ENCODE measurements at places on chromosomes 6 and 20. TPM values are rescaled to one million over a fixed set of nuclear protein-coding genes. Genes with fewer than 3 reads are reported as not detected.
A peak's percentile ranks its signal among the peaks of the same experiment; 100 is the strongest.

DNA sequence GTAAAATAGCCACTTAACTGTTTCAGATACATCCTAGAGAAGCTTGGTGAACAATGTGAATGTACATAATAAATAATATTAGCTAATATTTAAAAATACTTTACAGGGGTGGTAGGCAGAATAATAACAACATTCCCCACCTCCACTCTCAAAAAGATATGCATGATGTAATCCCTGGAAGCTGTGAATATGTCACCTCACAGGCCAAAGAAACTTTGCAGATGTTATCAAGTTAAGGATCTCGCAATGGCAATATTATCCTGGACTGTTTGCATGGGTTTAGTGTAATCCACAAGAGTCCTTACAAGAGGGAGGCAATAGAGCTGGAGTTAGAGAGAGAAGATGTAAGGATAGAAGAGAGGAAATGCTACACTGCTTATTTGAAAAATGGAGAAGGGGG lies 7.0 kb upstream of the PTPRK start:
- peak; percentile 19 for DNase-seq

Gene MCCD1
- total RNA-seq = not detected

DNA sequence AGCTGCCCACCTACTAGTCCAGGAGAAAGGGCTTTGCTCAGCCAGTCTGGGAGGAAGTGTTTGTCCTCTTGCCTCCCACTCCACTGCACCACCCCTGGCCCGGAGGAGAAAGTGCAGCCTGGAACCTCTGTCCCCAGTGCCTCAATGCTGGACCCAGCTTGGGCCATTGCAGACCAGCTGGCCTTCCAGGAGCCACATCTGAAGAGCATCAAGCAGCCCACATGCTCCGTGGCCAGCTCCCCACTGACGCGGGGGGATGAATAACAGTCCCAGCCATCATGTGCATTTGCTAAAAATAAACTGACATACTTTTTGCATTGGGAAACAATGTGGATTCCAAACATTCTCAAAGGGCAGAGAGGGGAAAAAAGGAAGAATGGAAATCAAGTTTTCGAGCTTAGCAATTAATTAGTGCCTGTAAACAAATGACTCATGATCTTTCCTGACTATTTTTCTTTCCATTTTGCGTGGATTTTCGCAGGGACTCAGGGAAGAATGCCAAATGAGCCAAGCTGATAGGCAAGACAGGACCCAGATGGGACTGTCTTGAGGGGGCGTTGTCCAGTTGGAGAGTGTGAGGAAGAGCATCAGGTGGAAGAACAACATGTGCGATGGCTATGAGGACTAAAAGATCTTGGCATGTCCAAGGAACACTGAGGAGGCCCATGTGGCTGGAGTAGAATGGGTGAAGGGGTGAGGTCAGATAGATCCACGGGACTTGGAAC lies 34.1 kb downstream of the CEBPB start:
- peak; percentile 47 for DNase-seq

GRCh38 chr6:7677229-7677628 lies 48.7 kb upstream of the BMP6 start:
- no peak for DNase-seq

Gene CCR6
- total RNA-seq = not detected

- DNase-seq = peak; percentile 33
These were observed 108.1 kb downstream of the BCKDHB start for GRCh38 chr6:80214436-80215022.

Gene CEP43
- total RNA-seq = 37.0 TPM

GRCh38 chr20:58112017-58112781 lies 116.3 kb downstream of the ANKRD60 start:
- peak; percentile 21 for DNase-seq

GRCh38 chr6:37696841-37697662 lies 631 bp downstream of the MDGA1 start:
- DNase-seq = no peak

Gene VSTM2L
- total RNA-seq = 0.16 TPM

Gene BMP5
- total RNA-seq = 0.49 TPM

- DNase-seq = peak; percentile 91
These were observed at the start of gene CARMIL1 for GRCh38 chr6:25278914-25279747. TSS of gene CARMIL1 (plus strand) at chr6:25279374. CDS start at chr6:25279796, 422 bp downstream.

DNA sequence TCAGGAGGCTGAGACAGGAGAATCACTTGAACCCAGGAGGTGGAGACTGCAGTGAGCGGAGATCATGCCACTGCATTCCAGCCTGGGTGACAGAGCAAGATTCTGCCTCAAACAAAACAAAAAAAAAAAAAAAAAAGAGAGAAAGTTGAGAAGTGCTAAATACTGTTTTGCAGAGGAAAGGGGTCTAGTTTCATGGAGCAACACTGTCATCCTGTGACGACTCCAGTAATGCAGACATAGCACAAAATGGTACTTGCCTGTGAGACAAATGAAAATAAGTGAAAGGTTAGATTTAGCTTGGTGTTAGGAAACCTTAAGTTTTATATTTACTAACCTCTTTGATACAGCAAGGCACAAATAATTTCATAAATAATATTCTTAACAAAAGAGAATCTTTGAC lies 29.7 kb downstream of the CEP162 start:
- peak; percentile 15 for DNase-seq

Gene FAM162B
- not detected for total RNA-seq

GRCh38 chr20:56628015-56628872 lies 862 bp upstream of the TFAP2C start:
- peak; percentile 70 for DNase-seq

GRCh38 chr6:17562636-17563035 lies 37.5 kb upstream of the FAM8A1 start:
- no peak for DNase-seq

Gene RRAGD
- 5.9 TPM for total RNA-seq

Gene KCNG1
- 1.5 TPM for total RNA-seq

GRCh38 chr6:105398859-105399258 lies 4.0 kb downstream of the PREP start:
- no peak for DNase-seq

Gene TRIM10
- 1.4 TPM for total RNA-seq

GRCh38 chr20:10079964-10080363 lies 45.2 kb downstream of the ANKEF1 start:
- DNase-seq = no peak

GRCh38 chr6:146628350-146628749 lies 29.6 kb downstream of the ADGB start:
- DNase-seq = no peak

Gene SH3BGRL2
- total RNA-seq = 102 TPM

- DNase-seq = peak; percentile 45
These were observed 48.7 kb upstream of the BMP2 start for GRCh38 chr20:6718662-6719368.

DNA sequence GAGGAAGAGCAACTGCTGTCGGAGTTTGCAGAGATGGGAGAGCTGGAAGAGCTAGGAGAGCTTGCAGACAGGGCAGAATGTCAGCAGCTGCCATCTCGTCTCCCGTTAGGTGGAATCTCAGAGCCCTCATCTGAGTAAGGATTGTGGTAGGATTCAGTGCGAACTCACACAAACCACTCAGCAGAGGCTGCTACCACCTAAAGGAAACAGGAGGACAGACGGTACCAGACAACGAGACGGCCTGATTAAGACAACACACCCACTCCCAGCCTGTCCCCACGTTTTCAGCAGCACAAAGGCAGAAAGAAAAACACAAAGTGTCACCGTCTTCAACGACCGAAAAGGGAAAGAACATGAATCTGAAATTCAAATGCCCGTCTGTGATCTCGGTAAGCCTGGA lies 4.1 kb downstream of the LEMD2 start:
- no peak for DNase-seq

DNA sequence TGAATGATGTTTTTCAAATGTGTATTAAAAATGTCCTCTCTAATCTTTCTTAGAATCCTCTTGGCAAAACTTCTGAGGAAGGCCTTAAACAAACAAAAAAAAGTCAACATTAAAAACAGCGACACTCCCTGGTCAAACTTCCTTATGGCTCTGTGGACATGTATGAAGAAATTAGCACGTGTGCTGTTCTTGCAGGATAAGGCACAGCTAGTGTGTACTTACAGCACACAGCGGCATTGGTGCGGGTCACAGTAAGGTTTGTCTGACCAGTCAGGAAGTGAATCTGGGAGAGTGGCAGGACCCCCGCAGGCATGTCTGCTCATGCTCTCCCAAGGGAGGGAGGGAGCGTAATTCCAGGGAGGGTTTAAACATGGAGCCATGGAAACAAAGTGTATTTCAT lies 38.8 kb downstream of the SLC22A1 start:
- DNase-seq = no peak

DNA sequence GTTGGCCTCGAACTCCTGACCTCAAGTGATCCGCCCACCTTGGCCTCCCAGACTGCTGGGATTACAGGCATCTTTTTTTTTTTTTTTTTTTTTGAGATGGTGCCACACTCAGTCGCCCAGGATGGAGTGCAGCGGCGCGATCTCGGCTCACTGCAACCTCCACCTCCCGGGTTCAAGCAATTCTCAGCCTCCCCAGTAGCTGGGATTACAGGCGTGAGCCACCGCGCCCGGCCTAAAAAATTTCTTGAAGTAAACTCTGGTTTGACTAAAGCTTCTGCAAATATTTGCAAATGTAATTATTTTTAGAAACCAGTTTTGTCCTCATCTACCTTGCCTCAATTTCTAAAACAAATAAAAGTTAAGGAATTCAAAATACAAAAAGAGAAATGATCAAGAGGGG lies 1.2 kb downstream of the IBTK start:
- DNase-seq = no peak

Gene RSPH4A
- total RNA-seq = 0.20 TPM

Gene SLPI
- total RNA-seq = 3.0 TPM

DNA sequence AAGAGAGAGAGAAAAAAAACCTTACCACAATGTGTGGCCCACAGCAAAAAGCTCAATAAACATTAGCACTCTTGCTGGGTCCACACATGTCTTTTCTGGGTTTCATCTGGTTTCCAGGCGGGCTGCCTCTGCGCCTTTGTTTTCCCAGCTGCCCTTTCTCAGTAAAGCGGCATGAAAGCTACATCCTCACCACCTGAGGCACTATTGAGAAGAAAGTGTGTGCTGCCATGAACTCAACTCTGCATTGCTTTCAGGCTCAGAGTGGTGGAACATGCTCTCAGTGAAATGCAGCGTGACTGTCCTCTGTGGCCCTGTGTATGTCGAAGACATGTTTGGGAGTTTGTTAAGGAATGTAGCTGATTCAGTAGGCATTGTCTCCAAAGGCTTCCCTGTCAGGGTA lies 102.3 kb downstream of the LYRM2 start:
- DNase-seq = no peak

Gene MEP1A
- total RNA-seq = 8.1 TPM

Gene CTAGE9
- not detected for total RNA-seq

DNA sequence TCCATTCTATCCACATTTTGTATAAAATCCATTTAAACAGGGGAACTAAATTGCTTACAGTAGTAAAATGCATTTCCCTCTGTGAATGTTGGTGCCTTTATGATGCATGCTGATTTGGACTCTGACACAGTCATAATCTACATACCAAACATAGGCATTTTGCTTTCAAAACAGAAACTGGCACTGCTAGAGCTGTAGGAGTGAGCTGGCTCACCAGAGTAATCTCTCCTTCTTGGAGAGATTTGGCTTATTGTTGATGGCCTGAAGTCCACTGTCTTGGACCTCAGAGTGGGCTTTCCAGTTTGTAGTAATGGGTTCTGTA lies 363.2 kb upstream of the FLRT3 start:
- no peak for DNase-seq

Gene KCNB1
- not detected for total RNA-seq

Gene MTO1
- 33.1 TPM for total RNA-seq

DNA sequence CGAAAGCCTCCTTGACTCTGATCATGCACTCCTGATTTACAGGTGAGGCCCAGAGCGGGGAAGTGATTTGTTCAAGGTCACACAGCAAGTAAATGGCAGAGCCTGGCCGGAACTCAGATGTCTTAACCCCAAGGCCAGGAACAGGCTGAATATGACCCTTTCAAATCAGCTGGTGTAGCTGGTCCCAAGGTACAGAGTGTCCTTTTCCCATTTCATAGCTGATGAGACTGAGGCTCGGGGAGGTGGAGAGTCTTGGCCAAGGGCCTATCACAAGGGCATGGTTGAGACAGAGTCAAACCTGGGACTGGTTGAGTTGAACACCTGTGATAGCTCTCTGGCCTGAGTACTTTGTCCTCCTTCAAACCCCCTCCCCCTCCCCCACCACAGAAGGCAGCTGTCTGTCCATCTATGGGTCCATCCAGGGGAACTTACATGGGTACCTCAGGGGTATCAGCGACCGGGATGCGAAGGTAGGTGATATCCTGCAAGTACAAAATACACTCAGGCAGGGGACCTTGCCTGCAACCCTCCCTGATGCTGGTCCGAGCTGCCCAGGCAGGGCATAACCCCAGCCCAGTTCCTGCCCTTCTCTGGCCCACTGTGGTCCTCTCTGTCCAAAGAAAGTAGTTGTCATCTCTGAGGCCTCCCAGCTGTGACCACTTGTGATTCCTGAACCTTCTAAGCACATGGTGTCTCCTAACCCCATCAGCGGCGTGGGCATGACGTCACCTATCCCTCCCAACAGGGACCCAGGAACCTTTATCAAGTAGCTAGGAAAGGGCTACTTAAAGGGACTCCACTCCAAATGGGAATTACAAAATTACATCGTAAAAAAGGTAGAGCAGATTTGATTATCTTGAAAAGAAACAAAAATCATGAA lies 5.6 kb downstream of the DUSP15 start:
- DNase-seq = no peak

DNA sequence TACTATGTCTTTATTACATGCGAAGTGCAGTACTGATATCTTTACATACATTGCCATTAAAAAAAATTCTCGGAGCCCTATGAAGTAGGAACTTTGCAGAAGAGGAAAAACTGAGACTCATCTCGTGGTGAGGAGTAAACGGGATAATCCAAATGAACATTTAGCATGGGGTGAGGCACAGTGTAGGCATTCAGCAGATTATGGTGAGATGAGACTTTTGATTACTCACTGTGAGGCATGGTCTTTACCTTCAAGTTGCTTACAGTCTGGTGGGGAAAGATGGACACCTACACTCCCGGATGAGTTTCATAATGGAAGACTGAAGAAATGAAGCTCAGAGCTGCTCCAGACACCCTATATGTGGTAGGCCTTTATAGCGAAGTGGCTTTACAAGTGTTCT lies 1.4 kb downstream of the RPRD1B start:
- no peak for DNase-seq

GRCh38 chr6:11201772-11202512 lies 30.5 kb downstream of the NEDD9 start:
- DNase-seq = no peak

Gene LRRC73
- 0.14 TPM for total RNA-seq

DNA sequence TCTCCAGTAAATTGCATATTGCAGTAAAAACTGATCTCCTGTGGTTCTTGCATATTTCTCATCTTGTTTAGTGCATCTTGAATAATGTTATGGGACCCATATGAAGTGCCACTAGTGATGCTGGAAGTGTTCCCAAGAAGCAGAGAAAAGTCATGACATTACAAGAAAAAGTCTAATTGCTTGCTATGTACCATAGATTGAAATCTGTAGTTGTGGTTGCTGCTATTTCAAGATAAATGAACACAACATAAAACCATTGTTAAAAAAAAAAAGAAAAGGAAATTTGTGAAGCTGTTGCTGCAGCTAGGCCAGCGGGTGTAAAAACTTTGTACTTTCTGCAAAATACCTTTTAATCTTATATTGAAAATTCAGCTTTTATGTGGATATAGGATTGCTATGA lies 304.5 kb downstream of the PHF3 start:
- no peak for DNase-seq

Gene PSORS1C2
- not detected for total RNA-seq

GRCh38 chr6:42292004-42292740 lies 74.5 kb upstream of the MRPS10 start:
- no peak for DNase-seq

Gene ETV7
- 0.52 TPM for total RNA-seq

GRCh38 chr6:30443657-30444450 lies 45.5 kb upstream of the HLA-E start:
- DNase-seq = no peak

Gene FAM50B
- not detected for total RNA-seq
